ENCODE measurements at places on chromosomes 16 and 17. TPM values are rescaled to one million over a fixed set of nuclear protein-coding genes. Genes with fewer than 3 reads are reported as not detected.
A peak's percentile ranks its signal among the peaks of the same experiment; 100 is the strongest.

DNA sequence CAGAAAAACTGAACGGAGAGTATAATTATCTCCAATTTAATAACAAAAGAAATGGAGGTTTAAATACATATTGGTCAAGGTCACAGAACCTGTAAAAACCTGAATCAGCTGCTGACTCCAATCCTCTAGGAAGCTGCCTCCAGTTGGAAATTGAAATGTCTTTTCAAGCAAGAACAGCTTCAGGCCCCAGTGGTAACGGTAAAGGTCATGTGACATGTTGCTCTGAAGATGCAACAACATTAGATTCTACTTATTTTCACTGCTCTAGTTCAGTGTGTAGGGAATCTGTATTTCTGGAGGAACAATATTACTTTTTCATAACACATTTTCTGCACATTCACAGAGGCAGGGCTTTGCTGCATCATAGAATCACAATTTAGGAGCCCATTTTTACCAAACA is 58.8 kb downstream of the TBX4 start:
- H3K4me1 ChIP-seq = peaks cover 11% of the 10 kb centered on the region
- no peak overlapping the region for H3K4me3 ChIP-seq
- no peaks in the 10 kb centered on the region for H3K36me3 ChIP-seq
- H3K27me3 ChIP-seq = no peaks in the 10 kb centered on the region
- no peak for DNase-seq

- peaks cover 15% of the 10 kb centered on the region for H3K4me1 ChIP-seq
- H3K27me3 ChIP-seq = peaks cover 28% of the 10 kb centered on the region
- no peaks in the 10 kb centered on the region for H3K36me3 ChIP-seq
- DNase-seq = no peak
- no peak overlapping the region for H3K4me3 ChIP-seq
- no peak overlapping the region for H3K27ac ChIP-seq
Measured at GRCh38 chr17:43658900-43659299, 2.8 kb downstream of the MEOX1 start.

DNA sequence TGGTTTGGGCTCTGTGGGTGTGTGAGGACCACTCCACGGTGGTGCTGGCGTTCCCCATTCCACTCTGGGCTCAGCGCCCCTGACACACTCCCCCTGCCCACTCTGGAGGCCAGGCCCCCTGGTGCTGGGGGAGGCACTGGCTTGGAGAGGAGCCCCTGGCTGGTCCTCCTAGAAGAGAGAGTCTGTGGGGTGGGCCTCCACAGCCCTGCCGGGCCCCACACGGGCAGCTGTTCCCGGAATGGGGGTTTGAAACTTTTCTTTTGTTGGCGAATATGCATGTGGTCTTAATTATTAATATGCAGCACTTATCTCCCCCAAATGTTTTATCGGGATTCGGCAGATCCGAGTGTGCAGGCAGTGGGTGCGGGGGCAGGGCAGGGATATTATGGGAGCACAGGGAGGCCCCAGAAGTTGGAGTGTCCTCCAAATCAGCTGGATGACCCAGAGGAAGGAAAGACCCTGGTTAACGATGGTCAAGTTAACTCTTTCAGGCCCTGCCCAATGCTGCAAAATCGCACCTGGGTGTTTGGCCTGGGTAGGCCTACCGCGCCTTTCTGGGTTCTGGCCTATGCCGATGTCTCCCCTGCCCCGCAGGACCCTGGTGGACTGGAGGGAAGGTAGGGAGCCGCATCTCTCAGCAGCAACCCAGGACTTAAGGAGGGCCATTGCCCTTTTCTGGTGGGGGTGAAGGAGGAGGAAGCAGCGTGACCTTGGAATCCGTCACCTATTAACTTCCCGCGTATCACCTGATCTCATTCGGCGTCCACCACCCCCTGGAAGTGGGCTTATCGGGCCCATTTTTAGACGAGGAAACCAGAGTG is 36.0 kb downstream of the TMEM235 start:
- DNase-seq = no peak
- H3K4me3 ChIP-seq = no peak overlapping the region
- H3K36me3 ChIP-seq = no peaks in the 10 kb centered on the region
- H3K27me3 ChIP-seq = peaks cover 53% of the 10 kb centered on the region

- no peak overlapping the region for H3K4me3 ChIP-seq
- no peaks in the 10 kb centered on the region for H3K36me3 ChIP-seq
- no peak overlapping the region for H3K27ac ChIP-seq
- no peaks in the 10 kb centered on the region for H3K4me1 ChIP-seq
- DNase-seq = no peak
Measured at GRCh38 chr17:72025113-72025512, 95.7 kb upstream of the SOX9 start.

- peaks cover 4% of the 10 kb centered on the region for H3K27me3 ChIP-seq
- H3K4me3 ChIP-seq = no peak overlapping the region
- H3K27ac ChIP-seq = no peak overlapping the region
- H3K36me3 ChIP-seq = no peaks in the 10 kb centered on the region
- DNase-seq = no peak
- peaks cover 12% of the 10 kb centered on the region for H3K4me1 ChIP-seq
Measured at GRCh38 chr16:75514296-75514695, 19.1 kb upstream of the CHST6 start.

GRCh38 chr16:17194190-17194780 is 276.5 kb downstream of the XYLT1 start:
- no peak for DNase-seq
- H3K27ac ChIP-seq = no peak overlapping the region
- H3K4me1 ChIP-seq = no peaks in the 10 kb centered on the region
- H3K27me3 ChIP-seq = no peaks in the 10 kb centered on the region
- H3K36me3 ChIP-seq = peaks cover 28% of the 10 kb centered on the region

DNA sequence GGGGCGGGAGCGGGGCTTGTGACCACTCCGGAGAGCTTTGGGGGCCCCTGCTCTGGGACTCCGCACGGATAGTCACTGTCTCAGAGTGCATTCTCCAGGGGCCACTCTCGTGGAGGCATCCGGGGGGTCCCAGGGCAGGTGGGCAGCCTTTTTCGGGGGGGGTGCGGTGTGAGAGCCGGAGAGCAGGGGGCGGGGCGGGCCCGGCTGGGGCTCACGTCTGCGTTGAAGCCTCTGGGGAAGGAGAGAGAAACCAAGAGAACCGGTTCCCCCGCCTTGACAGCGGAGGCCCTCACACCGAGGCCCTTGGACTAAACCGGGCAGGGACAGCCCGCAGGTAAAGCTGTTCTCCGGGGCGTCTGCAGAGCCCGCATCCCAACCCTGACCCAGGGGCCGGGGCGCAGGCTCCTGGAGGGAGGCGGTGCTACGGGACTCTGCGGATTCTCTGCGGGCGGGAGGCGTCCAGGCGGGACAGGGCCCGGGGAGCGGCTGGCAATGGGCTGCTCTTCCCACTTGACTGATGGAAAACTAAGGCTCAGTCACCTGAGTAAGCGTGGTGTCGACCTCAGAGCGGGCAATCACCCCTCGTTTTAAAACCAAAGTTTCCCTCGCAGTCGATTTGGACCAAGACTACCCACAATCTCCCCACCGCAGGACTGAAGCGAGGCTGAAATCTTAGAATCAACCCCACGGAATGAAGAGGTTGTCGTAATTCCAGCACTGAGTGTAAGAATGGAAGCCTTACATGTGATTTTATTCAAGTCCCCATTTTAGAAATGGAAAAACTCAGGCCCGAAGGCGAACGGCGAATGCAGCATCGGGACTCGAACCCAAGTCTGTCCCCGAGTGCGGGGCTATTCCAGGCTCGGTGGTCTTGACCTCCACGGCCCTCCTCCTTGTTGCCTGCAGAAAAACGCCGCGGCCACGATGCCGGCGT is 49.6 kb upstream of the AMZ2 start:
- no peak for DNase-seq
- peaks cover 10% of the 10 kb centered on the region for H3K4me1 ChIP-seq
- peaks cover 40% of the 10 kb centered on the region for H3K27me3 ChIP-seq
- no peak overlapping the region for H3K27ac ChIP-seq
- no peaks in the 10 kb centered on the region for H3K36me3 ChIP-seq

DNA sequence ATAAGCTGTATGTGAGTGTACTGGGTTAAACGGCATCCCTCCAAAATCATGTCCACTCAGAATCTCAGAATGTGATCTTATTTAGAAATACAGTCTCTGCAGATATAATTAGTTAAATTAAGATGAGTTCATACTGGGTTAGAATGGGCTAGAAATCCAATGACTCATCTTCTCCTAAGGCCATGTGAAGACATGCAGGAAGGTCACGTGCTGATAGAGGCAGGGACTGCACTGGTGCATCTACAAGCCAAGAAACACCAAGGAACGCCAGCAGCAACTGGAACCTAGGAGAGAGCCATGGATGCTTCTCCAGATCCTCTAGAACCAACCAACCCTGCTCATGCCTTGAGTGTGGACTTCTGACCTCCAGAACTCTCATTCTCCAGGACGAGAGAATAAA is 241.0 kb downstream of the XYLT1 start:
- no peak for DNase-seq
- H3K4me3 ChIP-seq = no peak overlapping the region
- peaks cover 19% of the 10 kb centered on the region for H3K36me3 ChIP-seq

GRCh38 chr17:68094481-68095078 is 59.0 kb downstream of the KPNA2 start:
- peaks cover 7% of the 10 kb centered on the region for H3K27me3 ChIP-seq
- H3K27ac ChIP-seq = no peak overlapping the region
- no peaks in the 10 kb centered on the region for H3K36me3 ChIP-seq
- no peak overlapping the region for H3K4me3 ChIP-seq

- H3K4me3 ChIP-seq = no peak overlapping the region
- H3K27me3 ChIP-seq = peaks cover 35% of the 10 kb centered on the region
Measured at GRCh38 chr16:86414991-86415740, 95.2 kb upstream of the FOXF1 start.

- peak overlapping the region; percentile 81 for H3K4me3 ChIP-seq
- H3K27me3 ChIP-seq = peaks cover 2% of the 10 kb centered on the region
- peaks cover 50% of the 10 kb centered on the region for H3K4me1 ChIP-seq
- DNase-seq = peak; percentile 57
- H3K36me3 ChIP-seq = peaks cover 4% of the 10 kb centered on the region
Measured at GRCh38 chr16:85582229-85582991, 30.7 kb upstream of the GSE1 start.

- DNase-seq = no peak
- no peak overlapping the region for H3K4me3 ChIP-seq
- peaks cover 2% of the 10 kb centered on the region for H3K4me1 ChIP-seq
- H3K36me3 ChIP-seq = no peaks in the 10 kb centered on the region
- H3K27ac ChIP-seq = no peak overlapping the region
Measured at GRCh38 chr16:50478773-50479149, 69.4 kb upstream of the NKD1 start.

DNA sequence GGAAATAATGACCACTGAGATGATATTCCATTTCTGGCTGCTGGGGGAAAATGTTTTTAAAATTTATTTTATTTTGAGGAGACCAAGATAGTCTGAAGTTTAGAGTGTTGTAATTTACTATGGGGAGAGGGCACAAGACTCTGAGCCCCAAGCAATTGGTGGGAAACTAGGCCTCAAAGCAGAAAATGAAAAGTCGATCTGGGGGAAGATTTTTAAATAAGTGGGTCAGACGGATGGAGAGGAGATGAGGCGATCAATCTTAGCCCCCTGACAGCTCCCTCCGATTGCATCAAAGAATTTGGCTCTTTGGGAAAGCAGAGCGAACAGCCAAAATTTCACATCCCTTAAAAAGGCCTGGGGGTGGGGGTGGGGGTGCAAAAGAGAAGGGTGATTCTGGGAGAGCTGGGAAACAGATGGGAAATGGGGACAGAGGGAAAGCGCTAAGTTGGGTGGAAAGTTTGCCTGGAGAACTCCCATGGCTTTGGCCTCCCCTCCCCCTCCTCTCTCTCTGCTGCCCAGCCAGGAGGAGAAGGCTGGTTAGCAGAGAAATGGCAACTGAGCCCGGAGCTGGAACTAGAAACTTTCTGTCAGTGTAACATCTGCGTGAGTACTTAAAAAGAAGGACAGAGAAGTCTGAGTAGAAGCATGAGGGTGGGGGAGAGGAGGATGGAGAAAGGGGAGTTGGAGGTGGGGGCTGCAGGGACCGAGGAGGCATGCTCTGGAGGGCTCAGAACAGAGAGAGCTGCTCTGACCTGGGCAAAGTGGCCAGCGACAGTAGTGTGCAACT is 1.4 kb upstream of the HOXB2 start:
- no peak overlapping the region for H3K4me3 ChIP-seq
- H3K27me3 ChIP-seq = peaks cover 65% of the 10 kb centered on the region
- H3K36me3 ChIP-seq = no peaks in the 10 kb centered on the region
- H3K27ac ChIP-seq = no peak overlapping the region

DNA sequence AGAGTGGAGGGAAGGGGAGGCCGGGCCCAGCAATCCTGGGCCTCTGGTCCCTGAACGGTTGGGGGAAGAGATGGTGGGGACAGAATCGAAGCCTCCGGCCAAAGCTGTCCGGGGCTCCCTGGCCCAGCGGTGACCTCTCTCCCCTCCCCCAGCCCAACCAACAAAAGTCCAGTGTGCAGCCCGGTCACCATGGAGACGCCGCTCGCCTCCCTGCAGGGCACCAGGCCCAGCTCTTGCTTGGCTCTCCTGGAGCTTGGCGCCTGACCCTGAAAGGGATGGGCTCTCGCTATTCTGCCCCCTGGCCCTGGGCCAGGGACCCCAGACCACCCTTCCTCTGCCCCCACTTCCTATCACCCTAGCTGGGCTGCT is 1.3 kb downstream of the METRN start:
- H3K4me3 ChIP-seq = peak overlapping the region; percentile 87
- peak overlapping the region; percentile 79 for H3K27ac ChIP-seq
- peaks cover 36% of the 10 kb centered on the region for H3K4me1 ChIP-seq
- H3K27me3 ChIP-seq = peaks cover 9% of the 10 kb centered on the region
- no peaks in the 10 kb centered on the region for H3K36me3 ChIP-seq
- peak; percentile 39 for DNase-seq

DNA sequence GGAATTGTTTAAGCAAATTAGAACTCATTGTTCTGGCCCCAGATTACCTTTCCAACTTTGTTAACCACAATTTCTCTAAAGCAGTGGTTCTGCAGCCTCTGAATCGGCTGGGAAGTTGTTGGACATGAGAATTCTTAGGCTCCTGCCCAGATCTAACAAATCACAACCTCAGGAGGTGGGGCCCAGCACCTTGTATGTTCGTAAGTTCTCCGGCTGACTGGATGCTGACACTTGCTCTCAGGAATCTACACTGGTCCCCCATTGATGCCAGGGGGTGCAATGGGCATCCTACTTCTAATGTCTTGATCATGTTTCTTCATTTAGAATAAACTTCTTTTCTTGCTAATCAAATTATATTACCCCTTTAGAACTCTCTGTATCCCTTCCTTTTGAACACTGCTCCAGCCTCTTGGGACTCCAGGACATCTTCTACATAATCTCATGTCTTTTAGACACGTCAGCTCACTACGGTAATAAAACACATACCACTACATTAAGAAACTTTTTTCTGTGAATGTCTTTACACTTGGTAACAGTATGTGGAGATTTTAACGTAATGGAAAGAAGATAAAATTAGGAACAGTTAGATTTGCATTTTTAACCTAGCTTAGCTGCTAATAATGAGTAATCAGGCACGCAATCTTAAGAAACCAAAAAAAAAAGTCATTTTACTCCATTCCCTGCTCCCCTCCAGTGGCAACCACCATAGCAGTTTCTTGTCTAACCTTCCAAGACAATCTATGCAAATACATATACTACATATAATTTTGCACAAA is 143.2 kb downstream of the ITFG1 start:
- peak overlapping the region; percentile 1 for H3K27ac ChIP-seq
- peaks cover 27% of the 10 kb centered on the region for H3K4me1 ChIP-seq
- no peak for DNase-seq
- no peaks in the 10 kb centered on the region for H3K27me3 ChIP-seq

- DNase-seq = no peak
- peaks cover 15% of the 10 kb centered on the region for H3K4me1 ChIP-seq
- peaks cover 18% of the 10 kb centered on the region for H3K27me3 ChIP-seq
- no peak overlapping the region for H3K4me3 ChIP-seq
- peaks cover 30% of the 10 kb centered on the region for H3K36me3 ChIP-seq
Measured at GRCh38 chr17:4968486-4969046, 949 bp upstream of the SPAG7 start.

The UNC13D gene
- not detected for total RNA-seq

The PIK3R5 gene
- not detected for total RNA-seq

The PAM16 gene
- 51.4 TPM for total RNA-seq

The C16orf86 gene
- total RNA-seq = 1.4 TPM

The TBC1D28 gene
- not detected for total RNA-seq

All from HFFc6 (cell line).